ENCODE measurements at places on chromosomes 11 and 22. TPM values are rescaled to one million over a fixed set of nuclear protein-coding genes. Genes with fewer than 3 reads are reported as not detected.

The WBP2NL gene
- not detected for total RNA-seq

The GALNT18 gene
- 87.6 TPM for total RNA-seq

The CABP4 gene
- not detected for total RNA-seq

The MS4A12 gene
- not detected for total RNA-seq

The MMP3 gene
- total RNA-seq = not detected

The GUCD1 gene
- total RNA-seq = 83.8 TPM

The CCDC188 gene
- not detected for total RNA-seq

The BACE1-AS gene
- 10.2 TPM for total RNA-seq

The ZNHIT2 gene
- total RNA-seq = 6.0 TPM

The HEPHL1 gene
- not detected for total RNA-seq

- H3K36me3 ChIP-seq = peaks cover 26% of the 10 kb centered on the region
- H3K27me3 ChIP-seq = no peaks in the 10 kb centered on the region
- no peak overlapping the region for H3K4me3 ChIP-seq
- H3K4me1 ChIP-seq = peaks cover 6% of the 10 kb centered on the region
- no peak overlapping the region for H3K27ac ChIP-seq
Observed at GRCh38 chr22:24090581-24090980, 79.5 kb downstream of the CABIN1 start.

DNA sequence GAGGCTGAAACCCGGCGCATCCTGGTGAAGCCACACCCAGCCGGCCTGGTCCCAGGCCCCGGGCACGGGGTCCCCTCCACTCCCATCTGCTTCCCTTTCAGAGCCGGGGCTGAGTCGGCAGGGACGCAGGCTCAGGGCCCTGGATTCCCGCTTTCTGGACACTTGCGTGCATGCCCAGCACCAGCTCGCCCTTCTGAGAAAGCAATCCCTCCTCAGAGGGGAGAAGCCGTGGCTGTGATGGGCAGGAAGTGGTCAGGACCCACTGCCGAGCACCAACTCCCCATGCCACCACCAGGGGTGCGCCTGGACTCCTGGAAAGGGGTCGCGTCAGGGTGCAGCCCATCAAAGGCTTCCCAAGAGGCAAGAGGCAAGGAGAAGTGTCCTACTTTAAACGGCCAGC lies 15.1 kb downstream of the CDKN1C start:
- no peak overlapping the region for H3K27ac ChIP-seq
- no peaks in the 10 kb centered on the region for H3K36me3 ChIP-seq
- DNase-seq = no peak
- no peak overlapping the region for H3K4me3 ChIP-seq
- H3K4me1 ChIP-seq = peaks cover 9% of the 10 kb centered on the region

- H3K4me3 ChIP-seq = peak overlapping the region; percentile 100
- H3K36me3 ChIP-seq = peaks cover 20% of the 10 kb centered on the region
- peaks cover 33% of the 10 kb centered on the region for H3K4me1 ChIP-seq
Observed at GRCh38 chr22:41092847-41093411, 537 bp downstream of the EP300 start.

DNA sequence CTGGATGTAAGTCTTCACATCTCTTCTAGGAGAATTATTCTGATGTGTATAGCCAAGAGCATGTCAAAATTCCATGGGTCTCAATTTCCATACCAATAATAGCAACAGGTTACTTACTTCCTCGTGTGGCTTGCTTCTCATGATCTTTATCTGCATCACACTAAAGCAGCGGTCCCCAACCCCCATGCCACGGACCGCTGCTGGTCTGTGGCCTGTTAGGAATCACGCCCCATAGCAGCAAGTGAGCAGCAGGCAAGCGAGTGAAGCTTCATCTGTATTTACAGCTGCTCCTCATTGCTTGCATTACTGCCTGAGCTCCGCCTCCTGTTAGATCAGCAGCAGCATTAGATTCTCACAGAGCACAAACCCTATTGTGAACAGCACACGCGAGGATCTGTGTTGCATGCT lies 28.9 kb upstream of the SLC25A1 start:
- peaks cover 2% of the 10 kb centered on the region for H3K27me3 ChIP-seq
- H3K4me3 ChIP-seq = no peak overlapping the region
- peaks cover 29% of the 10 kb centered on the region for H3K36me3 ChIP-seq
- no peak overlapping the region for H3K27ac ChIP-seq
- no peak for DNase-seq

DNA sequence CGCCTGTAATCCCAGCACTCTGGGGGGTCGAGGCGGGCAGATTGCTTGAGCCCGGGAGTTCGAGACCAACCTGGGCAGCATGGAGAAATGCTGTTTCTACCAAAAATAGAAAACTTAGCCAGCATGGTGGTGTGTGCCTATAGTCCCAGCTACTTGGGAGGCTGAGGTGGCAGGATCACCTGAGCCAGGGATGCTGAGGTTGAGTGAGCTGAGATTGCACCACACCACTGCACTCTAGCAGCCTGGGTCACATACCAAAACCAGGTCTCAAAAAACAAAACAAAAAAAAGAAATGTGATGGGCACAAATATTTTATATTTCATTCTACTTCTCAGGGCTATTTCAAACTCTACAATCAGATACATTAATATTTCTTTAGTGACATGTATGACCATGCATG lies 25.7 kb downstream of the TTC17 start:
- H3K4me3 ChIP-seq = no peak overlapping the region
- DNase-seq = no peak
- H3K27ac ChIP-seq = no peak overlapping the region
- no peaks in the 10 kb centered on the region for H3K27me3 ChIP-seq

DNA sequence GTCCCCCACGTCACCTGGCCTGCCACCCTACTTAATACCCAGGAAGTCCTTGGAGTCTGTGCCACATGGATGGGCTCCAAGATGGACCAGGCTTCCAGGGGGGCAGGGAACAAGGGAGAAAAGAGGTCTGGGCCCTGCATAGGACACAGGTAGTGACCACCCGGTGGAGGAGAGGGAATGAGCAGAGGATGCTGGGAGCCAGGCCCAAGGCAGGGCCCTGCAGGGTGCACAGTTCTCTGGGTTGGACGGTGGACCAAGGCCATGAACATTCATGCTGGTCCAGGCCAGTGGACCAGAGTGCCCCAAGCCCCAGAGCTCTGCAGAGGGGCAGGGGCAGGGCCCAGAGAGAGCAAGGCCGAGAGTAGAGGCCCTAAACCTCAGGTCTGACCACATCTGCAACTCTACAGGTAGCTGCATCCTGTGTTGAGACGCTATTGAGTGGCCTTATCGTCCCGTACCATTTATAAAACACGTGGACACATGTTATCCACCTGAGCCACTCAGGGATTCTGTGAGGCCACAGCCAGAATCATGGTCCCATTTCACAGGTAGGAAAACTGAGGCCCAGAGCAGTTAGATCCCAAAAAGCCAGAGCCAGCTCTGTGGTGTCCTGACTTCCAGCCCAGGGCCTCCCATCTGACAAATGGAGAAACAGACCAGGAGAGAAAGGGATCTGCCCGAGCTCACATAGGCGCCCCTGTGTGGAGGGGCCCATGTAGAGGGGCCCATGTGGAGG lies 46.4 kb downstream of the IGLL5 start:
- H3K4me3 ChIP-seq = no peak overlapping the region
- H3K36me3 ChIP-seq = no peaks in the 10 kb centered on the region
- peaks cover 2% of the 10 kb centered on the region for H3K4me1 ChIP-seq

DNA sequence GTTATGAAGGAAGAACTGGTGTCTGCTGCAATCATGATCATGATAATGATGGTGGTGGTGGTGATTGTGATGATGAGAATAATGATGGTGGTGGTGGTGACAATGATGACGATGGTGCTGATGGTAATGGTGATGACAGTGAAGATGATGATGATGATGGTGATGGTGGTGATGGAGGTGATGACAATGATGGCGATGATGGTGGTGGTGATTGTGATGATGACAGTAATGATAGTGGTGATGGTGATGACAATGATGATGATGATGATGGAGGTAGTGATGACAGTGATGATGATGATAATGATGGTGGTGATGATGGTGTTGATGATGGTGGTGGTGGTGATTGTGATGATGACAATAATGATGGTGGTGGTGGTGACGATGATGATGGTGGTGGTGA lies 52.8 kb upstream of the ANO1 start:
- H3K36me3 ChIP-seq = no peaks in the 10 kb centered on the region
- no peak for DNase-seq
- no peaks in the 10 kb centered on the region for H3K27me3 ChIP-seq
- no peak overlapping the region for H3K27ac ChIP-seq
- peaks cover under 1% of the 10 kb centered on the region for H3K4me1 ChIP-seq
- H3K4me3 ChIP-seq = no peak overlapping the region

- no peak overlapping the region for H3K4me3 ChIP-seq
- H3K36me3 ChIP-seq = peaks cover 13% of the 10 kb centered on the region
- no peak for DNase-seq
- no peak overlapping the region for H3K27ac ChIP-seq
- no peaks in the 10 kb centered on the region for H3K4me1 ChIP-seq
Observed at GRCh38 chr22:39429916-39430575, 26.8 kb upstream of the MGAT3 start.

GRCh38 chr22:17929909-17930308 lies 94.5 kb downstream of the MICAL3 start:
- H3K4me3 ChIP-seq = no peak overlapping the region
- H3K27ac ChIP-seq = no peak overlapping the region
- peaks cover 3% of the 10 kb centered on the region for H3K36me3 ChIP-seq

GRCh38 chr11:76800466-76801200 lies 17.5 kb downstream of the TSKU start:
- H3K4me3 ChIP-seq = no peak overlapping the region
- no peak overlapping the region for H3K27ac ChIP-seq
- peaks cover 3% of the 10 kb centered on the region for H3K36me3 ChIP-seq
- H3K4me1 ChIP-seq = peaks cover 2% of the 10 kb centered on the region
- DNase-seq = no peak

- peak; percentile 37 for DNase-seq
- peaks cover 75% of the 10 kb centered on the region for H3K4me1 ChIP-seq
- H3K27me3 ChIP-seq = peaks cover 25% of the 10 kb centered on the region
Observed at GRCh38 chr11:75350743-75351540, 519 bp downstream of the ARRB1 start.

DNA sequence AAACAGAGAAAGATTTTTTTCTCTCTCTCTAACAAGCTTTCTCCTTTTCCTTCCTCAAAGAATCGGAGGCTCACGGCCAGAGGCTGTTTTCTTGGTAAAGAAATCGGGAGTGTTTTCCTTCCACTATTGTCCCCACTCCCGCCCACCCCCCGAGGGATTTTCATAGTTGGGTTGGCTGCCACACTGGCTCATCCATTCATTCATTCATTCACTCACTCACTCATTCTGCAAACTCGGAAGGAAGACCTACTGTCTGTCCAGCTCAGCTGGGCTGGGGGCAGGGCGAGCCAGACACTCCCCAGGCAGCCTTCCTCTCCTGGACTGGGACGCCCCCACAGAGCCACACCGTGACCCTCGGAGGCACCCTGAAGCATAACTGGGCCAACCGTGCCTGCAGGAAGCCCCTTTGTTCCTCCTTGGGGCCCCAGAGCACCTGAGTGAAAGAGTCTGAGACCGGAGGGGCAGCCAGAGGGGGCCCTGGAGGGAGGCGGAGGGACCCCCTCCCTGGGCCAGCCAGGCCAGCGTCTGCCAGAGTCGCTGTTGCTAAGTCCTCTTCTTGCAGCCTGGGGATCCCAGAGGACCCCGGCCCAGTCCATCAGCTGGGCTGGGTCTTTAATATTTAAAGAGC lies 17.0 kb downstream of the CDKN1C start:
- no peak for DNase-seq
- H3K4me3 ChIP-seq = no peak overlapping the region
- H3K27ac ChIP-seq = no peak overlapping the region
- H3K27me3 ChIP-seq = peaks cover 10% of the 10 kb centered on the region

- H3K36me3 ChIP-seq = no peaks in the 10 kb centered on the region
- H3K4me3 ChIP-seq = no peak overlapping the region
- H3K27ac ChIP-seq = no peak overlapping the region
- H3K4me1 ChIP-seq = peaks cover 23% of the 10 kb centered on the region
- DNase-seq = no peak
Observed at GRCh38 chr11:13923182-13923581, 39.3 kb upstream of the SPON1 start.

DNA sequence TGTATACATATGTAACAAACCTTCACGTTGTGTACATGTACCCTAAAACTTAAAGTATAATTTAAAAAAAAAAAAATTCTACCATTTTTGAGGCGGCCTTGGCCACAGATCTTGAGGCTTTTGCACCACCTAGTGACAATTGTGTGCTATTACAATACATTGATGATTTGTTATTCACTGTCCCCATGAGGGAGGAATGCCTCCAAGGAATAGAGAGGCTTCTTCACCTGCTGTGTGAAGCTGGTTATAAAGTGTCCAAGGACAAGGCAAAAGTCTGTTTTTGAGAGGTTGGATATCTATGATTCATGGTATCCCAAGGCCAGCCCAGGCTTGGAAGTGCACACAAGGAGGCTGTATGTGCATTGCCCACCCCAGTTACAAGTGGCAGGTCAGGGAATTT lies 30.7 kb downstream of the SLC22A25 start:
- H3K27ac ChIP-seq = peak overlapping the region; percentile 70
- H3K4me1 ChIP-seq = peaks cover 4% of the 10 kb centered on the region
- peak; percentile 30 for DNase-seq
- H3K4me3 ChIP-seq = no peak overlapping the region
- H3K27me3 ChIP-seq = peaks cover 2% of the 10 kb centered on the region
- H3K36me3 ChIP-seq = peaks cover 5% of the 10 kb centered on the region

DNA sequence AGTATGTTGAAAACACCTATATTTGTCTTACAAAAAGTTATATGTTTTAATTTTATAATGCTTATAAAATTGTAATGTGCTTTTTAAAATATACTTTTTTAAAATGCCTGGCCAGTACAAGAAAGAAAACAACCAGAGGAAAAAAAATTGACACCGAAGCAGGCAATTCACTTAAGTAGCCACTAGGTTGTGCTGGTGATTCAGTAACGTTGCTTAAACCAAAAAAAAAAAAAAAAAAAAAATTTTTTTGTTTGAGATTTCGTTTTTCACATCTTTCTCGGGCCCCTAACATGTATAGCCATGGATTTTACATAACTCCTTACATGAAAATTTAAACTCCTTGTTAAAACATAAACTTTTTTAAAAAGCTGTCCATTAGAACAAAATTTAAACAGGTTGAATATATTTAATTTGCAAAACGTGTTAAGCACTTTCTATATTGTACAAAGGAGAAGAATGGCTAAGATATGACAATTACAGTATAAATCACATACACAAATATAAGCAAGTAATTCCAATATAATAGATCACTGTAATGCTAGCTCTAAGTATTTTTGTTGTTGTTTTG lies 9.2 kb downstream of the OR8B4 start:
- H3K4me1 ChIP-seq = peaks cover 24% of the 10 kb centered on the region
- H3K36me3 ChIP-seq = no peaks in the 10 kb centered on the region
- no peak overlapping the region for H3K4me3 ChIP-seq
- no peak overlapping the region for H3K27ac ChIP-seq
- no peak for DNase-seq

DNA sequence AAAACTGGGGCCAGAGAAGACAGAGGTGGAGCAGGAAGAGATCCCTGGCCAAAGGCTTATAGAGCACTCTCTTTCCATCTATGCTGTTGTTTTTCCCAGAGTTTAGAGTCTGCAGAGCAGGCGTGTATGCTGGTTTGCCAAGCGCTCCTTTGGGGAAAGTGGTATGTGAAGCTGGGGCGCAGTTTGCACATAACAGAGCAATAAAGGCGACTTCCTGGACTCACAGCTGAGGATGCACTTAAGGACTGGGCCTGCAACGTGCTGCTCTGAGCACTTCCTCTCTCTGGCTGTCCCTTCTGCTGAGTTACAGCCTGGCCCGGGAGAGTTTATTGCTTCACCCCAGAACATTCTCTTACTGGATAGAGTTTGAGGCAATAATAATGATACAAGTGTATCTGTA lies 41.7 kb downstream of the THAP12 start:
- peaks cover 7% of the 10 kb centered on the region for H3K27me3 ChIP-seq
- H3K36me3 ChIP-seq = peaks cover 17% of the 10 kb centered on the region
- H3K27ac ChIP-seq = no peak overlapping the region

- H3K4me1 ChIP-seq = no peaks in the 10 kb centered on the region
- H3K36me3 ChIP-seq = no peaks in the 10 kb centered on the region
- DNase-seq = no peak
- no peak overlapping the region for H3K4me3 ChIP-seq
- no peak overlapping the region for H3K27ac ChIP-seq
- peaks cover 1% of the 10 kb centered on the region for H3K27me3 ChIP-seq
Observed at GRCh38 chr11:98455500-98456307, 565.0 kb upstream of the CNTN5 start.
